ENCODE measurements at places on chromosomes 6 and 20. TPM values are rescaled to one million over a fixed set of nuclear protein-coding genes. Genes with fewer than 3 reads are reported as not detected.

Gene CDH4
- 0.32 TPM for total RNA-seq

DNA sequence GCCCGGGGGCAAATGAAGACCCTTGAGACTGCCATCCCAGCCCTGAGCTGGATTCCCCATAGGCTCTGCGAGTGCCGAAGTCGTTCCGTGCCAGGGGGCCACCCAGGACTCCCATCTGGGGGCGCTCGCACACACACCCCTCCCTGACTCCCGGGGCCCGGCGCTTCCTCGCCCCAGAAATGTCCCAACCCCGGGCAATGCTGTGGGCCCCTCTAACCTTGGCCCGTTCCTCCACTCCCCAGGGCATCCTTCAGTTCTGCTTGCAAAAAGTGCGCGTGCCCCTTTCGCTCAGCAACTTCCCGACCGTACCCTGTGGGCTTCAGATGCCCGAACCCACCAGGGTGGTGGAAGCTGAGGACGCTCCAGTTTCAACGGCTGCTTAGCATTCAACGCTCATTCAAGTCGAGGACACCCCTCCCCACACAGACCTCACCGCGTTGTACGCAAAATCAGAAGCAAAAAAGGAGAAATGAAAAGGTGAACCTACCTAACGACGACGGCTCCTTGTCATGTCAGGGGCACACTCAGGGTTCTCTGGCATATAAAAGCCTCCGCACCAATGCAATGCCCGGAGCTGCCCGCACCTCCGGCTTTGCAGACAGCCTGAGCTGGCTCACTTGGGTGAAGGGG, 25.3 kb downstream of the RIPOR2 start:
- peaks cover 46% of the 10 kb centered on the region for H3K4me1 ChIP-seq
- peak overlapping the region; percentile 82 for H3K4me3 ChIP-seq
- H3K27ac ChIP-seq = peak overlapping the region; percentile 87
- DNase-seq = peak; percentile 67

DNA sequence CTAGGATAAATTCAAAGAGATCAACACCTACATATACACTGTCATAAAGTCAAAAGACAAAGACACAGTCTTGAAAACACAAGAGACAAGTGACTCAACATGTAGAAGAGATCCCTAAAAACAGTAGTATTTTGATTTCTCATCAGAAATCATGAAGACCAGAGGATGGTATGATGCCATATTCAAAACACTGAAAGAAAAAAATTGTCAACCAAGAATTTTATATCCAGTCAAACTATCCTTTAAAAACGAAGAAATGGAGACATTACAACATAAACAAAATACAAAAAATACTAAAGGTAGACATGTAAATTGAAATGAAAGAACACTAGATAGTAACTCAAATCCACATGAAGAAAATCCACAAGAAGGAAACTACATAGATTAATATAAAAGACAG, 27.3 kb upstream of the HBS1L start:
- H3K36me3 ChIP-seq = no peaks in the 10 kb centered on the region
- no peak overlapping the region for H3K4me3 ChIP-seq
- no peak overlapping the region for H3K27ac ChIP-seq
- DNase-seq = no peak

Gene IL17A
- not detected for total RNA-seq

DNA sequence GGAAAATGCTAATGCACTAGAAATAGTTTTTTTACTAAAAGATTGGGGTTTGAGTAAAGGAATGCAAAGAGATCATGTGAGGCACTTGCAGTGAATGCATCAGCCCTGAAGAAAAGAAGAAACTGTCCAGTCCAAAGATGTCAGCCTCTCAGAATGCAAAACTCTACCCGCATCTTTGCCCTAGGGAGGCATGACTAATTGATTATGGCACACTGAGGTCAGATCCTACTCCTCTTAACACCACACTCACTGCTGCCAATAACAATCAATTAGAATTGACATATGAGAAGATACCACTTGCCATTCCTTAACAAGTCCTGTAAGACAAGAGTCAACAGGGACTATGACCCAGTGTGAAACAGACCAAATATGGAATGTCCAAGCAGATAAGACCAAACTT, 262.3 kb upstream of the PLN start:
- H3K4me3 ChIP-seq = no peak overlapping the region
- H3K27ac ChIP-seq = peak overlapping the region; percentile 13
- H3K4me1 ChIP-seq = peaks cover 16% of the 10 kb centered on the region
- no peak for DNase-seq
- H3K36me3 ChIP-seq = no peaks in the 10 kb centered on the region

All from psoas muscle (tissue), 8 donors.